Stimulated activated CD8-positive, alpha-beta memory T cell treated with anti-CD3 and anti-CD28 coated beads, Interleukin-4, amount 100 ng/mL, for 1 hour (primary cell): ENCODE measurements at places on chromosomes 6 and 20.

DNA sequence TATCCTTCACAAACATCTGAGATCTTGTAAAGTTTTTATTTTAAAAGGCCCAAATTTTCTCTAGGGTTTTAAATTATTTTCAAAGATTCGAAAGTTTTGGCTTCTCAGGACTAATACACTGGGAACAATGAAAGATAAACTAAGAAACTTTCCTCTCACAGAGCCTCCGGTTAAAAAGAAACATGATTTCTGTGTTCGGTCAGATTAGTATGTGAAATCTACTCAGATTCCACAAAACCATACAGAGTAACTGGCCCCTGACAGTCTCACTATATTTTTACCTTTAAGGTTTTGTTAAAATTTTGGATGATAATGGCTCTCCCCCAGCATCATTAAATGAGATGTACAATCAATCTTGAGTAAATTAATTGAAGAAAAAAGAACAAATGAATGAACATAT is 471.0 kb downstream of the COL12A1 start:
- no peak for DNase-seq

DNA sequence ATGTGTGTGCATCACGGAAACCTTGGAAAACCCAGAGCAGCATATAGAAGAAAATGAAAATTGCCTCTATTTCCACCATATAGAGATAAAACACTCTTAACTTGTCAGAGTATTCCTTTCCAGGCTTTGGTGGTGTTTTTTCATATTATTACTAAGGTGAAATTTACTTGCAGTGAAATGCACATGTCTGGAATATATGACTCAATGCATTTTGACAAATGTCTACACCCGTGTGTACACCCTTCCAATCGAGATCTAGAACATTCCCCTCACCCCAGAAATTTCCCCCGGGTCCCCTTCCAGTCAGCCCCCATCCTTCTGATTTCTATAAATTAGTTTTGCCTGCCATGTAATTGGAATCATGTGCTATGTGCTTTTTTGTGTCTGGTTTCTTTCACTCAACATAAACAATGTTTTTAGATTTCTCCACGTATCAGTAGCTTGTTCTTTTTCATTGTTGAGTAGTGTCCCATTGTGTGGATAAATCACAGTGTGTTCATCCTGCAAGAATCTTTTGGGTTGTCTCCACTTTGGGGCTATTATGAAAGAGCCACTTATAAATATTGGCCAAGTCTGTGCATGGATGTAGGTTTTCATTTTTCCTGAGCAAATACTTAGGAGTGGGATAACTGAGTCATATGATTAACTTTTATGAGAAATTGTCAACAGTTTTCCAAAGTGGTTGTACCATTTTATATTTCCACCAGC is 19.9 kb upstream of the PREX1 start:
- no peak for DNase-seq

DNA sequence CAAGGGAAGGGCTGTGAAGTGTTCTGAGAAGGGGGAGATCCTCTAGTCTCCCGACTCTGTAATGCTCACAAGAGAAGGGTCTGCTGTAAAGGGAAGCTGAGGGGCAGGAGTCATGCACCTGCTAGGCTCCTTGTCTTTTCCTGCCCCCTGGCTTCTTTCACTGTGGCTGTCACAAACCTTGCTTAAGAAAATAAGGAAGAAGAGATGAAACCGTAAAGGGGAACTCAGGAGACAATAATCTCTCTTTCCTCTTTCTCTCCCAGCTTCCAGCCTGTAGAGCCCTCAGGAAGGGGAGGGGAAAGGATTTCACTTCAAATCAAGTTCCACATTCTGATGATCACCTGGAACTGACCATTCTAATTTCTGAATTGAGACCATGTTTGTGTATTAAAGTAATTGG is 26.3 kb downstream of the SLC13A3 start:
- no peak for DNase-seq

DNA sequence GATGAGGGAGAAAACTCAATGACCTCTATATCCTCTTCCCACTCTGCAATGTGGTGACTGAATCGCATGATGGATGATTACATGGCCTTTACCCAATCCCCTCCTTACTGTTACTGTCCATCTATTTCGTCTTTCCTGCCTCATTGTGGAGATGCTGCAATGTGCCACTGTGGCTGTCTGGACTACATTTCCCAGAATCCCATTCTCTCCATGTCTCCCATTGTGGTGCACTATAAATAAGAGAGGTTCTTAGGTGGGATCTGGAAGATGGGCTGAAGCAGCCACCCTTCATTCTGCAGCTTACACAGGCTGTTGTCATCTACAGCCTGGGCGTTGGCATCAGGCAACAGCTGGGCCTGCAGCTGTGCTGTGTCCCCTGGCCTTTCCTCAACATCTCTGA is 233.6 kb downstream of the PRKN start:
- DNase-seq = no peak

DNA sequence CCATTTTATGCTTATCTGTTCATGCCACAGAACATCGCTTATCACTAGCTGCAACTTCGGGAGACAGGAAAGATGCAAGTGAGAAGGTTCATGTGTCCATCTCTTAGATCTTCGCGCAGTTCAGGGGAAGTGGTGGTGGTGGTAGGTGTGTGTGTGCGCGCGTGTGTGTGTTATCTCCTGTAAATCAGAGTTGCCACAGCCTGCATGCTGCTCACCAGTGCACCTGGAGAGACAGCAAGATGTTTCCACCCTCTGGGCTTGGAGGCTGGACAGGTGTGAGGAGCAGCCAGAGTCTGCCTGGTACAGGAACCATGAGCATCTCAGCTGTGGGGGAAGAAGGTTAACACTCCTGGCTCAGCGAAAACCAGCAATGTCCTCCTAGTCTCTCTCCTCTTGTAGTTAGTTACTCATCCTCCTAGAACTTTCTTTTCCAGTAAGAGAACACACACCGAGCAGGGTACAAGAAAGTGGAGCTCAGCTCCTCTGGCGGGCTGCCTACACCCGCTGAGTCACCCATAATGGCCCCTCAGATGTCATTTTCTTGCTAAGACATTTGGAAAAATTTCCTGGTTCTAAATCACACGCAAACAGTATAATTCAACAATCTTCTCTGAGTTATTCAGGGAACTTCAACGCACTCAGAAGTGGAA is 5.1 kb upstream of the TUBB1 start:
- no peak for DNase-seq

DNA sequence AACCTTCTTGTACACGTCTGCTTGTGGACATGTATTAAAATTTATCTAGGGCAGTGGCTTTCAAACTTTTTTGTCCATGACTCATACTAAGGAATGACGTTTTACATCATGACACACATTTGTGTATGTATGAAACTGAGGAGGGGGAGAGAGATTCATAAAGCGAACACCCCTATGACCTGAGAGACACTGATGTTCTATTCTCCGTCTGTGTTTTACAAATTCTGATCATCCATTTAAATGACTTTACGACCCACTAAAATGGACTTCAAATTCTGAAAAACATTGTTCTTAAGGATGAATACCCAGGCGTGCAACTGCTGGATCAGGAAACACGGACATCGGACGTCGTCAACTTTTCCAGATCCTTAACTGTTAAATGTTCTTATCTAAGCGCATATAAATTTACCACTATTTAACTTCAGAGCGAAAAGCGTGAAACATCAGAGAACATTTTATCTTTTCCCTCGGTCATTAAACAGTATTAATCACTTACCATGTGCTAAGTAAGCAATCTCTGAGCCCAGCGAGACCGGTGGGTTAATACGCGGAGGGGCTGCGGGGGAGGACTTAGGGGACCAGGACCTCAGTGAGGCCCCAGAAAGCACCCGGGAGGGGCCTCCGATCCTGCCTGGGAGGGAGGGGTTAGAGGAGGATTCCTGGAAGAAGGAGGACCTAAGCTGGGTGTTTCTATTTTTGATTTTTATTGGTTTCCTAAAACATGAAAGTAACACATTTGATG is 1.2 kb downstream of the PLAGL1 start:
- DNase-seq = no peak

GRCh38 chr20:15600565-15600964 is 972.7 kb downstream of the KIF16B start:
- DNase-seq = no peak

GRCh38 chr6:34955442-34955841 is 66.4 kb downstream of the ANKS1A start:
- no peak for DNase-seq

DNA sequence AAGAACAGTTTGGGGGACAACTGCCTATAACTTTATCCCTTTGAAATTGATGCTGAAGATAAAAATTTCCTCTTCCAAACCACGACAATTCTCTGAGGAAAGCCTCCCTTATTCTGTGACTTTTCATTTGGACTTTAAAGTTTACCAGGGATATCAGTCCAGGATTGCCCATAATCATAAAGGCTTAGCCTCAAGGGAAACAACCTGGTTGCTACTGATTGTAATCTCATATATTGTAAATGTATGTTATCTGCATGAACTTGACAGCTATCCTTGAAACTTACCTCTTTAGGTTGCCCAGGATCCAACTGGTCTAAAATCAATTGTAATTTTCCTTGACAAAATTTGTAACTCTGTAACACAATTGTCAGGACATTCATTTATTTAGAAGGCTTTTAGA is 23.8 kb downstream of the TBC1D32 start:
- DNase-seq = no peak
